ENCODE measurements at places on chromosomes 2 and 18.

DNA sequence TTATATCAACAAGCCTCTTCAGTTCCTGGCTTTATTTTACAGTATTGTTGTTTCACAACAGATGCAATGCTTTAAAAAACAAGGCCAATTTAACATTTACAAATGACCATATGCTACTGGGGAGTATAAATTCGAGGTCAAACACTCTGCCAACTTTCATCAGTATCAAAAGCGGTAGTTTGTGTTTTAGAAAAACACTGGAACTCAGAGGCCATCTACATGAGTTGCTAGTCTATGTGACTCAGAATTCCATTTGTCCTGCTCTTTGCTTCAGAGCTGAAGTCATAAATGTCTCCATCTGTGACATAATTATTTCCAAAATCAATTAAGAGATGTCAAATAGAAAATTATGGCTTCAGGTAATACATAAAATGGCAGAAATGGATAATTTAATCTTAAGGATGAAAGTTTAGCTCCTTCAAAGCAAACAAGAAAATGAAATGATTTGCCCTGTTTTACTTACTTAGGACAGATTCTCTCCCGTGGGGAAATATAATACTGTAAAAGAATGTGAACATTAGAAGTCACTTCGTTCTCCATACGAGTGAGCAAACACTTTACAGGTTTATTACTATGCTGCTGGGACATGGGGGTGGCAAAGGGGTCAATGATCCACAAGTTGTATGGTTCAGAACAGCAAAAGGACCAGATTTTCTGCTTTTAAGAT, 3.7 kb downstream of the MEX3C start:
- DNase-seq = peak; percentile 16

- DNase-seq = no peak
These were observed 144.6 kb downstream of the ARL4C start for GRCh38 chr2:234352270-234352669.

- no peak for DNase-seq
These were observed 302.3 kb downstream of the IRS1 start for GRCh38 chr2:226497146-226497909.

DNA sequence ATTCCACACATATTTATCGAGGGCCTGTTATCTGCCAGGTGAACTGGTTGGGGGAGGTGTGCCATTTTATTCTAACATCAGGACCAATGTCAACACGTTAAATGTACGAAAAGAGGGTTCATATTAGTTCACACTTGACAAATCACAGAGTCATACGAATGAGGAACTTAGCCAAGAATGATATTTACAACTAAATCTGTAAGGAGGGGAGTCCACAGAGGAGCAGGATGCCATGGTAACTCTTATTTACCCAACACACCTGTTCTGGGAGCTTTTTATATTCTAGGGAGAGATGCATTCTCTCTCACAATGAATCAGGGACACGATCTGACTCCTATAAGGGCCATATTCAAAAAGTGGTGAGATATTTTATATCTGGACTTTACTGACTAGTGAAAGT, 144.1 kb downstream of the CDC42EP3 start:
- no peak for DNase-seq

DNA sequence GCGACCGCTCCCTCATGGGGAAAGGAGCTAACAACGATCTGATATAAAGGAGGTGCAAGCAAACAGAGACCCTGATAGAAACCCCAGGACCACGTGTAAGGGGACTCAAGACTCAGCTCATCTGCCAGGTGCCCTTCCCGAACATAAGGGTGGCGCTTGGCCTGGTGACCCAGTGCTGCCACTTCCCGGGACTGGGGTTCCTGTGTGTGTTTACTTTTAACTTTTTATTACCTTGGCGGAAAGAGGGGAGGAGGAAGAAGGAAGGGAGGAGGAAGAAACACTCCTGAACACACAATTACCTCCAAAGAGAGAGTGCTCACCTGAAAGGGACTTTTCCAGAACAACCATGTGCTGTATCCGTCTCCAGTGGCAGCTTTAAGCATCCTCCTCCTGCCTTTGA, 56.5 kb upstream of the EDAR start:
- no peak for DNase-seq

- DNase-seq = no peak
These were observed 118.6 kb upstream of the LRATD1 start for GRCh38 chr2:14513903-14514302.

DNA sequence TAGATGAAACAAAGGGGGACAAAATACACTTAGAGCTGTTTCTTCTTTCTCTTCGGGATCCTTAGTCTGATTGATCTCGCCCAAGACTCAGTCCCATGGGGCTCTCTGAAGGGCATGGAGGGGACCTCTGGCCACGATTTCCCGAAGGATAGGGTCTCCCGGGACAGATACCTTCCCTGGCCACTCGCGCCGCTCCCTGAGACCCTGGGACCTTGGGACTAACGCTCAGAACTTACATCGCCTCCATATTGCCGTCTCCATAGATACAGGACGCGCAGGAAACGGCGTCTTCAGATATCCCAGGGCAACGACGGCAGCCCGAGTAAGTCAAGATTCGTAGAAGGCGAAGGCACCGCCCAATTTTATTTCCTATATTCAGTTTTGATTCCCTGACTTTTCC, at the start of gene CFAP65:
Gene CFAP65, minus strand, starts transcription at position 265 of the 400 bp plus-strand sequence. CDS start 2,468 bp downstream, outside the sequence.
- DNase-seq = peak; percentile 25

- DNase-seq = no peak
These were observed 117.3 kb downstream of the TTC32 start for GRCh38 chr2:19784456-19784855.

DNA sequence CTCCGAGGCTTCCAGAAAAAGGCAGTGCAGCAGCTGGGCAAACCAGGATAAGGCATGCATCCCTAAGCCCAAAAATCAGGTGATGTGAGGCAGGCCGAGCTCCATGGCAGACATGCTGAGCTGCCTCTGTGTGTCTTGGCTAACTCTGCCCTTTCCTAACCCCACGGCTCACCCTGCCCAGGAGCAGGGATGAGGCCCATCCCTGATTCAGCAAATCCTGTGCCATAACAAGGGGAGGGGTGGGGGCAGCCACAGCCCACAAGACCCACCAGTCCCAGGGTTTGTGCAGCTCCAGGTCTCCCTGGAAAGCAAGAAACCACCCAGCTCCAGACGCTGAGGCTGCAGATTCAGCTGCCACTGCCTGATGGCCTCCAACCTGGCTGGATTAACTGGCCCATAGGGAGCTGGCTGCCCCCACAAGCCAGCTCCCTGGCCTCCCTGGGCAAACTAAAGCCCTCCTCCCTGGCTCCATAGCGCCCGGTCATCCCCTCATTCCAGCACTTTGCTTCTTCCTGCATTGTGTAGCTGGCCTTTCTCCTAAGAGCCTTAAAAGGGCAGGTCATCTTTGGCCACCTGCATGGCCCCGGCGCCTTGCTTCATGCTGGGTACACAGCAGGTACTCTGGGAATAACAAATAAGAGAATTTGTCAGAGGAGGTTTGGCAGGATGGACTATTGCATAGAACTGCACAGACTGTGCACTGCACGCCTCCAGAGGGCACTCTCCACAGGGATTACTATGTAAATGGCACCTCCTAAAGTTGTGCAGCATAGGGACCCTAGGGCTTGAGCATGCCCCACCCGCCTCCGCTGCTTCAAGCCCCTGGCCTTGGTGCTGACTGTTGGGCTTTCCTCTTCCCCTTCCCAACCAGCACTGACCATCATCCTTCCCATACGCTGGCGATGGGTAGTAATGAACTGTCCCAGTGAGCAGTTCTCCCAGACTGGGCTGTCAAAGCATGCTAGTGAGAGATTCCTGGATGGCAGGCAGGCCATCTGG, 10.7 kb downstream of the STEAP3 start:
- DNase-seq = no peak

- no peak for DNase-seq
These were observed 86.8 kb upstream of the BARD1 start for GRCh38 chr2:214896274-214896673.

DNA sequence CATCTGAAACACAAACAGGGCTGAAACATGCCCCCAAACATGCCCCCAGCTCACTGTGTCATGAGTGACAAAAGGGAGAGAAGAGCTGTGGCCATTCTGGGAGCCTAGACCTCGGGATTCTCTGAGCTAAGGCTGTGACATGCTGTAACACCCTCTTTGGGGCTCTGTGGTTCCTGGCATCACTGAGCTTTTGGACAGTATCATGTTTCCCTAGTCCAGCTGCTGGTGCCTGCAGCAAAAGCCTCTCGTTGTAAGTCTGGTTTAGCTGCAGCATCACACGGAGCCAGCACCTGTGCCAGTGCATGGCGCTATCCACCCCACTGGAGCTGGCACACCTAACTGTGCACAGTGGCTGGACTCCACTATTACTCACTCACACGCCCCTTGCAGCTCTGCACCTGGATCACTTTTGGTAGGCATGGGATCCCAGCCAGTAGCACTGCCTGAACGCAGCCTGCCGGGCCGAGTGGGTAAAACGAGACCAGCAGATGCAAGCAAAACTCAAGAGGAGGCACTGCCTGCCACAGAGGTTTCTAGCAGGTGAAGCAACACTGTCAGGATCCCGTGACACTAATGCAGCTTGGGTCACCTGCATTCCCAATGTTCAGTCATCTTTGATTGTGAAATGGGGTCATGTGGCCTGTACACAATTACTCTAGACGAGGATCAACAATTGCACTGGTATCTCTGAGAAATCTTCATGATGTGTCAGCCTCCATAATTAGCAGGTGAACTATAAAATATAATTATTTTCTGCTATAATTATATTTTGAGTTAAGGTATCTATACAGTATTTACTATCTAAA, 547.2 kb downstream of the ZNF804A start:
- DNase-seq = no peak

DNA sequence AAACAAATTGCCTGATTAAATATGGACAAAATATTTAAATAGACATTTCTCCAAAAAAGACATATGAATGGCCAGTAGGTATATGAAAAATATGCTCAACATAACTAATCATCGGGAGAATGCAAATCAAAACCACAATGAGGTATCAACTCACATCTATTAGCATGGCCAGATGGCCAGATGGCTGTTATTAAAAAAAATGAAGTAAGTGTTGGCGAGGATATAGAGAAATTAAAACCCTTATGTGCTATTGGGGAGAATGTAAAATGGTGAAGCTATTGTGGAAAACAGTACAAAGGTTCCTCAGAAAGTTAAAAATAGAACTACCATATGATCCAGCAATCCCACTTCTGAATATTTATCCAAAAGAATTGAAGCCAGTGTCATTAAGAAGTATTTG, 272.3 kb upstream of the ZNF804A start:
- no peak for DNase-seq

DNA sequence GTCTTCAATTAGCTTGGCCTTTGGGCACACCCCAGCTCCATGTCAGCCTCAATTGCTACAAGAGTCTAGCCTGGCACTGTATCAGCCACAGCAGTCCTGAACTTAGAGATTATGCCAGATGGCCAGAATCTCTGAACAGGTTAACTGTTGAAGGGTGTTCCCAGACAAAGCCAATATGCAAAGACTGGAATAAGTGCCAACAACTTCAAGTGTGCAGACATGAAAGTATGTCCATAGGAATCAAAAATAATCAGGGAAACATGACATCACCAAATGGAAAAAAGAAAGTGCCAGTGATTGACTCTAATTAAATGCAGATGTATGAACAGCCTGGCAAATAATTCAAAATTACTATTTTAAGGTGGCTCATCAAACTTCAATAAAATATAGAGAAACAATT, 98.5 kb upstream of the DOCK10 start:
- DNase-seq = no peak

- no peak for DNase-seq
These were observed 181.9 kb downstream of the MEMO1 start for GRCh38 chr2:31828891-31829290.

DNA sequence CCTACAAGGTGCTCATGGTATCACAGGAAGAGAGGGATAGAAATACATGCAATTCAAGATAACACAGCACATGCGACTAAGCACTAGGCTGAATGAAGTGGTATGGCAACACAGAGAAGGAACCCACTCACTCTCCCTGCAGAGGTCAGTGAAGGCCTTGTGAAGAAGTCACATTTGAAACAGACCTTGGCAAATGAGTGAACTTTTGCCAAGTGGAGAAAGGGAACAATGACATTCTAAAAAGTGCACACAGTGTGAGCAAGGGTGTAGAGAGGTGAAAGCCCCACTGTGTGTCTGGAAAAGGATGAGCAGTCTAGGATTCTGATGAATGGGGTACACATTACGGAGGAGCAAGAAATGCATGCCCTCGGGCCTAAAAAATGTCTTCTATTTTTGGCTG, 23.3 kb downstream of the KLF7 start:
- no peak for DNase-seq

DNA sequence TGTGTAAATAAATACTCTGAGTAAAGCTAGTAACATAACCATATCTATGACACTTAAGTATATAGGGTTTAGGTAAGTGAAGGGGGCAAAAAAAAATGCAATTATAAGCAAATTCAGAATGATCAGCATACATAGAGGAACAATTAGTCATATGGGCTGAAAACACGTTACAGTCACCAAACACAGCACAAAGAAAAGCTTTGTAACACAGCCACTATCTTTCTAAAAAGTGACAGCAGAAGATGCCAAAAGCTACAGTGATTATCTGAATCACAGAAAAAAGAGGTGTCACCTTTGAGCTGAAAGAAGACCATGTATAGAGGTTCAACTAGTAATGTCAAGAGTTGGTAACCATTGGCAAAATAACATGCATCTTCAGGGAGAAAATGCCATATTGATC, 115.5 kb downstream of the ERBB4 start:
- no peak for DNase-seq

DNA sequence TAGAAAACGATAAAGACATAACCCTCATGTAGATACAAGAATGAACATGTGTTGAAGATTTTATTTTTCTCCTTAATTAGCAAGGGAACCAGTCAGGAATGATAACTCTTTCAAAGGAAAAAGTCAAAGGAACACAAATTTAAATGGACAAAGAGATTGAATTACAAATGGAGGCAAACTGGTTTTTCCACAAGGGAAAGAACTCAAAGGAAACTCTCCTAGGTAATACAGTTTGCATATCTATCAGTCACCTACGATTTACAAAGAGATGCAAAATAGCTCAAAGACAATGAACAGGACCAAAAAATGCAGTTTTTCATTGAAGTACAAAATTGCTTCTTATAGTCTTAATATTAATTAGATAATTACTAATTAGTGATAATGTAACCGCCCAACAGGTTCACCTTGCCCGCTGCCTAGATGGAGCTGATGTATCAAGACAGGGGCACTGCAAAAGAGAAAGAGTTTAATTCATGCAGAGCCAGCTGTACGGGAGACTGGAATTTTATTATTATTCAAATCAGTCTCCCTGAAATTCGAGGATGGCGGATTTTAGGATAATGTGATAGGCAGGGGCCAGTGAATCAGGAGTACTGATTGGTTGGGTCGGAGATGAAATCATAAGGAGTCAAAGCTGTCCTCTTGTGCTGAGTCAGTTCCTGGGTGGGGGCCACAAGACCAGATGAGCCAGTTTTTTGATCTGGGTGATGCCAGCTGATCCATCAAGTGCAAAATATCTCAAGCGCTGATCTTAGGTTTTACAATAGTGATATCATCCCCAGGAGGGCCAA, 151.0 kb downstream of the TMEM17 start:
- no peak for DNase-seq

- no peak for DNase-seq
These were observed 52.7 kb upstream of the LDLRAD4 start for GRCh38 chr18:13165636-13166423.

- peak; percentile 63 for DNase-seq
These were observed 125.6 kb downstream of the GRB14 start for GRCh38 chr2:164495491-164496223.
